Fibroblast of the conjunctiva (primary cell): ENCODE measurements at places on chromosomes 7 and 10.

- no peak for DNase-seq
These were observed 4.1 kb downstream of the IMPDH1 start for GRCh38 chr7:128405471-128406313.

GRCh38 chr10:112373912-112374338, at the start of gene ACSL5:
TSS of gene ACSL5 (plus strand) at chr10:112374116. CDS start at chr10:112394947, 20,831 bp downstream.
- DNase-seq, result no peak

- no peak for DNase-seq
These were observed 68.0 kb downstream of the SEPTIN14 start for GRCh38 chr7:55794527-55794926.

DNA sequence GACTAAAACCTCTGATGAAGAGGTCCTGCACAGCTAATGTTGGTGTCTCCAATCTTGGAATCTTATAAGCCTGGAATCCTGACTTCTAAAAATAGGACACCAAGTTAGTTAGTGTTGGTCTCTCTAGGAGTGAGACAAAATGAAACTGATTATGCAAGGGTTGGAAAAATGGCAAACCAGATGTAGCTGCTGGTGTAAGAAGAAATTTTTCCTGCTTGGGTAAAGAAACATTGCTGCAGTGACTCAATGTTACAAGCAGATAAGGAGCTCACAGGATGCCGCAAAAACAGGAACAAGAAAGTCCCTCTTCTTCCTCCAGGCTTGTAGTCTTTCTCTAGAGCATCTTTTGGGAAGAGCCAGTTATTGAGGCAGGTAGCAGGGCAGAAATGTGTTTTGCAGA, 449.0 kb downstream of the ETV1 start:
- DNase-seq, result no peak

- DNase-seq, result no peak
These were observed at the start of gene GCK for GRCh38 chr7:44189286-44189992. TSS of gene GCK (minus strand) at chr7:44189439. CDS start at chr7:44188953, 486 bp downstream.

DNA sequence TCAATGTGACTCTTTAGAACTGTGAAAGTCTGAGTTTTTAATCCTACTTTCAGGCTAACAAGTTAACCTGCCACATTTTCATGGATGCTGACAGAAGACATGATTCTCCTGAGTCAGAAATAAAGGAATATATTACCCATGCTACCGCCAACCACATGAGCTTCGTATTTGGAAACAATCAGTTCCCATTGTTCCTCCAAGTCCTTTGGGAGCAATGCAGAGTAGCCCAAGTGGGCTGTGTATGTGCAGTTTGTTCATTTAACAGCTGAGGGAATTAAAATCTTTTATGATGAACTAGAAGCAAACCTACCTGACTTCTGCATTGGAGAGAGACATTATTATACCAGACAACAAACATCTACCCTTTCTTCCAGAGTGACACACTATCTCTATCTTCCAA, 169.3 kb upstream of the BET1 start:
- no peak for DNase-seq

DNA sequence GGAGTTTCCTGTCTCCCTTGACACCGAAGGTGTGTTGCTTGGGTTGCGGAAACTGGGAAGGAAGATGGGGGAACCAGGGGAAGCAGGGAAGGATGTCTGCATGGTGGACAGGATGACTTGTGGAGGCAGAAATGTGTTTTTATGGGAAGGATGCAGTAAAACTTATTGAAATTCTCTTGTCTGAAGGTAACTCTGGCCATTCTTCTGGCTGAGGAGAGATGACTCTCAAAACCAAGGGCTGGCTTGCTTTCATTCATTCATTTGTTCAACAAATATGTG, 1.5 kb downstream of the UBTD1 start:
- no peak for DNase-seq

DNA sequence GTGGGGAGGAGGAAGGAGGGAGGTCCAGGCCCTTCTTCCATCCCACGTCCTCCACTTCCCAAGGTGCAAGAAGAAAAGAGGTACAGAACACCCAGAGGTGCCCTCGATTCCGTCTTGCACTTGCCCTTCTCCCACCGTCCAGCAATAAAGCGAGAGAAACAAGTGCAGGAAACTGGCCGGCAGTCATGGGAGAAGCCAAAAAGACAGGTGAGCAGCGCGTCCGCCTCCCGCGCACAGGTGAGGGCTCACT, 1.3 kb downstream of the C10orf95 start:
- no peak for DNase-seq

DNA sequence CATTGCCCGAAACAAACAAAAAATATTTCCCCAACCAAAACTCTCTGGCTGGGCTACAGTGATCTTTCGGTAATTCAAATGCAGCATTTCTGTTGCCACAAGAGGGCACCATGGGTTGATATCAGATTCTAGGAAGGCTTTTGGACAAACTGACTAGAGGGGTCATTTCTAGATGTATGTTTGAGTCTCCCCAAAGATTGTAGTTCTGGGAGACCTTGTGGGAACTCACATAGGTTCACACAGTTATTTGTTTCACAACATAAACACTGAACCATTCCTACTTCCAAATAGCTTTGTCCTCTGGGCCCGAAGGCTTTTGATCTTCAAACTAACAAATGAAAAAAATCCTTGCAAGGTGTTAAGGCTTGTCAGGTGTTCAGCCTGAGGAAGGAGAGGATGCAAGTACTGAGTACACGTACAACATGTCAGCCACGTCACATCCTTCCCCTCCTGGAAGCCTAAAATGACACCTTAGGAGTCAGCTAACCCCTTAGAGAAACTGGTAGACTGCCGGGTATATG, 37.0 kb upstream of the IL15RA start:
- no peak for DNase-seq

DNA sequence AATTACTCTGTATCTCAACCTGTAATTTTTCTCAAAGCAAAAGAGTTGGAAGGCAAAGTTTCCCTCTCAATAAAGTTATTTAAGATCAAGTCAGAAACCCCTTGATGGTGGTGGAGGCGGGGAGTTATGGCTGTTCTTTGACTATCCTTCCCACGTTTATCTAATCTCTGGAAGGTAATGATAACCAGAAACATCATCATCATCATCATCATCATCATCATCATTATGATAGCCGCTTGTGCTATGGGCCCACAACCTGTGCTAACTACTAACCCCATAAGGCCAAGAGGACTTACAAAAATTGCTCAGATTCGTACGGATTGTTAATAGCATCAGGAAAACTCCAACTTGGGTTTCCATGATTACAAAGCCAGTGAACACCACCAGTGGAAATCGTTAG, 502.3 kb downstream of the SH2D4B start:
- DNase-seq, result no peak

DNA sequence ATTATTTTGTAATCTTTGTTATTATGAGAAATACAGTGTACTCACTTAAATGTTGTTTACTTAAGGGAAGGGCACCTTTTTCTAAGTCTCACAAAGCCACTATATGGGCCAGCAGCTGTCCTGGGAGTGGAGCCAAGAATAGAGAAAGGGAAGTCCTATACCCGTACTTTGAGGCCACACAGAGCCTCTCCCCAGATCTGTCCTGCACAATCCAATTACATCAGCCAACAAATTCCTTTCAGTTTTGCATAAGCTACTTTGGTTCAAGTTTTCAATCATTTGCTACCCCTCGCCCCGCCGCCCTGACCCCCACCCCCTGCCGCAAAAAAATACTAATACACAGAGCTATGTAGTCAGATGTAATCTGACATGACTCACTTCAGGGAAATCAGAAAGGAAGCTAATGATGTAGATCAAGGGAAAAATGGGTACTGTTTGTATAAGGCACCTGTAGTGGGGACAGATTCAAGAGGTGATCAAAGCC, 297.4 kb upstream of the NEBL start:
- DNase-seq, result peak; percentile 57

DNA sequence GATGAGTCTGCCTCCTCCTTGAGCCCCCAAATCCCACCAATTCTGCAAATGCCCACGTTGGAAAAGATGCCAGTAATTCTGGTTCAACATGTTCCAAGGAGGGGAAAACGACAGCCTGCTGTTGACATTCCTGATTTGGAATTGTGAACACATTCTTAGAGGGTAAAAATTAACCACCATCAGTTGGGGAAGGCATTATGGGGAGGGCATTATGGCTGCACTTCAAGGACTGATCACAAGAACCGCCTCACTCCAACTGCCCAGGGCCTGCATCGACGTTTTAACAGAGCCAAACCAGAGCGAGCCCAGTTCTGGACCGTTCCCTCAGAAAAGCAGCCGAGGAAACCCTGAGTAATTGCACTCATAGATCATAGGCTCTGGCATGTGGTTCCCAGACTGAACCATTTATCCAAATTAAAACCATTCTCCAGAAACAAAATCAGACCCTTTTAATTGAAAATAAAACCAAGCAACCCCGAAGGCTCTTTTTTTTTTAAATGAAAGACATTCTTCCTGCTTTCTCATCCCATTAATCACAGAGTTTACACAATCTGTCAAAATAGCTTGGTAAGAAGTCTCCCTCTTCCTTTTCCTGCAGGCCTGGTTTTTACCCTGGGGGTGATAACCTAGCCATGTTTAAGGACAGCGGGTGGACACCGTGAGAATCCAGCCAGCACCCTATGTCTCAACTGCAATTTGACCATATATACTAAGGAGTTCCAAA, 8.0 kb downstream of the TNS3 start:
- DNase-seq, result peak; percentile 75

GRCh38 chr7:7577888-7578287, 11.2 kb downstream of the MIOS start:
- no peak for DNase-seq
